ENCODE measurements at places on chromosomes 2 and 18.

- no peak for DNase-seq
Measured at GRCh38 chr2:43791035-43791765, 17.4 kb downstream of the DYNC2LI1 start.

GRCh38 chr2:73033142-73033765 is 38.3 kb downstream of the SFXN5 start:
- DNase-seq: no peak

GRCh38 chr2:223779877-223780276 is 57.5 kb downstream of the AP1S3 start:
- no peak for DNase-seq

DNA sequence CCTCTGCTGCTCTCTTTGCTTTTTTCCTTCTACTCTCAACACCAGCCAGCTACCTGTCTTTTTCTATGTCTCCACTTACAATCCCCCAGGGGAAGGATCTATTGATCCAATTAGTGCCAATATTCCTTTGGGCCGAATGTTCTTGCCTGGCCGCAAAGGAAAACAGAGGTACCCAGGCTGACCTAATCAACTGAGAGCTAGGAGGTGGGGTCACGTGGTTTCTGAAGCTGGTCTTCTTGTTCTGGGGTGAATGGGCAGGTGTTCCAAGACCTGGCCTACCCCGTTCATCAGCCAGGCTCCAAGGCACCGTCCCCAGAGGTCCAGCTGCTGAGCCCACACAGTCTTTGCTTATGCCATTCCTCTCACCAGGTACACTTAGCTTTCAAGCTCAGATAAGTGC is 65.5 kb upstream of the EPAS1 start:
- DNase-seq: no peak

GRCh38 chr2:121969166-121969565 is 213.7 kb downstream of the TSN start:
- DNase-seq: no peak

All from NCI-H524 treated with DMSO at 0.1 percent for 48 hours (cell line).